Activated naive CD8-positive, alpha-beta T cell treated with anti-CD3 and anti-CD28 coated beads, Interleukin-2, amount 10 ng/mL, durations not matched to agents 7 days and 5 days (primary cell): ENCODE measurements at places on chromosomes 5 and 9. TPM values are rescaled to one million over a fixed set of nuclear protein-coding genes. Genes with fewer than 3 reads are reported as not detected.
A peak's percentile ranks its signal among the peaks of the same experiment; 100 is the strongest.

- no peak overlapping the region for H3K4me3 ChIP-seq
- no peak for DNase-seq
- peaks cover 6% of the 10 kb centered on the region for H3K27me3 ChIP-seq
These were observed 27.6 kb downstream of the ZNF622 start for GRCh38 chr5:16437977-16438376.

HARS1 gene
- total RNA-seq, result 77.3 TPM

NR2F1-AS1 gene
- total RNA-seq, result not detected

GRCh38 chr9:136694163-136694871 is 7.1 kb upstream of the AGPAT2 start:
- H3K27me3 ChIP-seq, result peaks cover 16% of the 10 kb centered on the region
- no peaks in the 10 kb centered on the region for H3K36me3 ChIP-seq
- H3K4me1 ChIP-seq, result peaks cover 4% of the 10 kb centered on the region

GCNT4 gene
- 6.0 TPM for total RNA-seq

- H3K4me1 ChIP-seq, result no peaks in the 10 kb centered on the region
- H3K27ac ChIP-seq, result no peak overlapping the region
- no peaks in the 10 kb centered on the region for H3K27me3 ChIP-seq
- H3K36me3 ChIP-seq, result peaks cover 26% of the 10 kb centered on the region
- H3K4me3 ChIP-seq, result no peak overlapping the region
These were observed 39.0 kb downstream of the DROSHA start for GRCh38 chr5:31492869-31493268.

DNA sequence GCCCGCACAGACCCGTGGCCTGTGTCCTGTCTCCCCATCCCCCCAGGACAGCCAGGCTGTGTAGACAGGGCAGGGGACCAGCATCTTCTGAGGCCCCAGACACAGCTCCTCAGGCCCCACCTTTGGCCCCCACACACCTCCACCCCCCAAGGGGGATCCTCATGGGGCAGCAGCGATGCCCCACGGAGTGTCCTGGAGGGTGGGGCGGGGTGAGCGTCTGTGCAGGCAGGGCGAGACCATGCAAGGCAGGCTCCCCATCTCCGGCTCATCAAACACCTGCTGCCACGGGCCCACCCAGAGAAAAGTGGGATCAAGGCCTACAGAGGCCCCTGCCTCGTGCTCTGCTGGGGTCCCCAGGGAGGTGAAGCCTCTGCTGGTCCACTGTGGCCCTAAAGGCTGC is 118.7 kb upstream of the FOXD4L5 start:
- H3K27ac ChIP-seq, result no peak overlapping the region
- no peaks in the 10 kb centered on the region for H3K36me3 ChIP-seq
- H3K4me3 ChIP-seq, result no peak overlapping the region
- H3K27me3 ChIP-seq, result no peaks in the 10 kb centered on the region
- no peak for DNase-seq

DNA sequence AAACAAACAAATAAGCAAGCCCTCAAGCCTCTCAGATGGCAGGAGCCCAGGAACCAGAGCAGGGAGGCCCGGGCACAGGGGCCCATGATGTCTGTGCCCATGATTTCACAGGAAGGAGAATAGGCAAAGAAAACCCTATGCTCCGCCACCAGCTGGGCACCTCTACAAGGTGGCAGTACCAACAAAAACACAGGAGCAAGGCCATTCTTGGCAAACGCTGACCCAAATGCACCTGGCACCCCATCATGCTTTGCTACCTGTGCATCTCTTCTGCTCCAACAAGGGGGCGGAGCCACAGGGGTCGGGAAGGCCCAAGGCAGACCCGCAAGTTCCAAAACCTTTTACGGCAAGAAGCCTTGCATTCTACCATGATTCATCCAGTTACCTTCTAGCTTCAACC is 3.1 kb downstream of the BRD3 start:
- H3K36me3 ChIP-seq, result no peaks in the 10 kb centered on the region
- peaks cover 25% of the 10 kb centered on the region for H3K4me1 ChIP-seq
- H3K27me3 ChIP-seq, result peaks cover 4% of the 10 kb centered on the region
- peak overlapping the region; percentile 95 for H3K4me3 ChIP-seq
- DNase-seq, result no peak
- H3K27ac ChIP-seq, result no peak overlapping the region

SOX30 gene
- not detected for total RNA-seq

GARIN3 gene
- not detected for total RNA-seq

DNA sequence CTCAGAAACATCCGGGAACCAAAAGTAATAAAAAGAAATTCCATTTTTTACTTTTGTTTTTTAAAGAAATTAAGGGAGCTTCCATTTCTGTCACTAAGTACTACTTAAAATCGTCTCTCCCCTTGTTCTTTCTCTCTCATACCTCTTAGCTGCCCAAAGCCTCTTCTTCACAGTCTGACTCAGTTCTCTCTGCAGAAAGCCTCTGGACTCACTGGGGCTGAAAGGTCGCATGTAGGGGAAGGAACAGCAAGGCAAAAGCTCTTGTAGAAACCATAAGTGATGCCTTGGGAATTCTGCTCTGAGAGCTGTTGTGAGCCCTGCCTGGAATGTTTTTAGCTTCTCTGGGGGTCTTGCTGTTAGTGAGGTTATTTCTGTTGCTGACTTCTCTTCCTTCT is 100.8 kb upstream of the RANBP3L start:
- H3K4me1 ChIP-seq, result no peaks in the 10 kb centered on the region
- H3K27ac ChIP-seq, result no peak overlapping the region
- H3K4me3 ChIP-seq, result no peak overlapping the region
- H3K27me3 ChIP-seq, result peaks cover 7% of the 10 kb centered on the region
- H3K36me3 ChIP-seq, result no peaks in the 10 kb centered on the region
- DNase-seq, result no peak

FCHO2 gene
- total RNA-seq, result 3.0 TPM

DNA sequence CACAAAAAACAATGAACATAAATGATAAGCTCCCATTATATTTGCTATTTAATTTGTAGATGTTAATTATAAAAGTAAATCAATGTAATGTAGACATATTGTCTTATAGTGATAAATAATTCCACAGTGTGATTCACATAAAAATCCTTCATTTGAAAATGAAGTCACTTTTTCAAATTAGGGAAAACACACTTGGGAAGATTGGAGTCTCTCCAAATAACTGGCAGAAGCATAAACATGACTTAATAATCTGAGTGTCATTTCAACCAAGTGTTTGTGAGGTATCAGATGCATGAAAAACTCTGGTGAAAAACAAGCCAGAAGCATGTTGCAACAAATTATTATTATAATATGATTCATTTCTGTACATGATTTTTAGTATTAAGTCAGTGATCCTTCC is 102.2 kb downstream of the CETN3 start:
- no peak overlapping the region for H3K27ac ChIP-seq
- H3K4me3 ChIP-seq, result no peak overlapping the region
- H3K4me1 ChIP-seq, result no peaks in the 10 kb centered on the region
- H3K27me3 ChIP-seq, result peaks cover 5% of the 10 kb centered on the region

DNA sequence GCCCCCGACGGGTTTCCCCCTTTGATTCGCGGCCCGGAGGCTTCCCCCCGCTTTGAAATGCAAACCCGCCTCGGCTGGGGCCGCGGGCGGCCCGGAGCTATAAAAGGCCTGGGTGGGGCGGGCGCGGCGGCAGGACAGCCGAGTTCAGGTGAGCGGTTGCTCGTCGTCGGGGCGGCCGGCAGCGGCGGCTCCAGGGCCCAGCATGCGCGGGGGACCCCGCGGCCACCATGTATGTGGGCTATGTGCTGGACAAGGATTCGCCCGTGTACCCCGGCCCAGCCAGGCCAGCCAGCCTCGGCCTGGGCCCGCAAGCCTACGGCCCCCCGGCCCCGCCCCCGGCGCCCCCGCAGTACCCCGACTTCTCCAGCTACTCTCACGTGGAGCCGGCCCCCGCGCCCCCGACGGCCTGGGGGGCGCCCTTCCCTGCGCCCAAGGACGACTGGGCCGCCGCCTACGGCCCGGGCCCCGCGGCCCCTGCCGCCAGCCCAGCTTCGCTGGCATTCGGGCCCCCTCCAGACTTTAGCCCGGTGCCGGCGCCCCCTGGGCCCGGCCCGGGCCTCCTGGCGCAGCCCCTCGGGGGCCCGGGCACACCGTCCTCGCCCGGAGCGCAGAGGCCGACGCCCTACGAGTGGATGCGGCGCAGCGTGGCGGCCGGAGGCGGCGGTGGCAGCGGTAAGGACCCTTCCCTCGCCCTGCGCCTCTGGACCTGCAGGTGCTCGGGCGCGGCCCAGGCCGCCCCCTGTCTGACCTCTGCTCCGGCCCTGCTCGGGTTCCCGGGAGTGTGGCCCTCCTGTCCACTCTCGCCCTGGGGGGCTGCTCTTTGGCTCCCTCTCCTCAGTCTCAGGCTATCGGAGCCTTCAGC is at the start of gene CDX1:
Gene CDX1, plus strand, starts transcription at position 129 of the 862 bp plus-strand sequence. Its CDS starts 99 bp downstream, at position 228.
- H3K36me3 ChIP-seq, result no peaks in the 10 kb centered on the region
- H3K27ac ChIP-seq, result peak within 1 kb of the TSS; percentile 4
- no peak within 1 kb of the TSS for H3K4me3 ChIP-seq
- H3K4me1 ChIP-seq, result peaks cover 2% of the 10 kb centered on the region
- H3K27me3 ChIP-seq, result peaks cover 55% of the 10 kb centered on the region
- no peak for DNase-seq

GRCh38 chr5:39775086-39775796 is 350.5 kb upstream of the DAB2 start:
- H3K36me3 ChIP-seq, result no peaks in the 10 kb centered on the region
- H3K27ac ChIP-seq, result no peak overlapping the region
- no peaks in the 10 kb centered on the region for H3K4me1 ChIP-seq
- DNase-seq, result no peak
- H3K27me3 ChIP-seq, result peaks cover 7% of the 10 kb centered on the region

DNA sequence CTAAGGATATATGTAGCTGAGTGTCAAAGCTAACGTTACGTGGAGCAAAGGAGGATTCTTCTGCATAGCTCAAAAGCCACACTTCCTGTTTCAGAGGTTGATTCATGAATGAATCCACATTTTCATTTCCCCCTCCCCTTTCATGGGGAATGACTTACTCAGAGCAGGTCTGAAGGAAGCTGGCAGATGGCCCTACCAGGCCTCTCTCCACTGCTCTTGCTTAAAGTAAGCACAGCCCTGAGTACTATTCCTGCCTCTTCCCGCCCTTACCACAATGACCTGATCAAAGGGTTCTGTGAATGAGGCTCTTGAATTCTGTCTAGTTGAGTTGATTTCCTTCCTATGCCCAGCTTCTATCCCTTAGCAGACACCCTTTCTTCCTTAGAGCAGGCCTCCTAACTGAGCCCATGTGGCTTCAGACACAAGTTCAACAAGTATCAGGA is 6.3 kb downstream of the IGIP start:
- peaks cover 6% of the 10 kb centered on the region for H3K27me3 ChIP-seq
- peak overlapping the region; percentile 46 for H3K4me3 ChIP-seq
- H3K27ac ChIP-seq, result peak overlapping the region; percentile 19
- H3K4me1 ChIP-seq, result peaks cover 34% of the 10 kb centered on the region
- no peaks in the 10 kb centered on the region for H3K36me3 ChIP-seq
- no peak for DNase-seq

RASGEF1C gene
- total RNA-seq, result not detected

DNA sequence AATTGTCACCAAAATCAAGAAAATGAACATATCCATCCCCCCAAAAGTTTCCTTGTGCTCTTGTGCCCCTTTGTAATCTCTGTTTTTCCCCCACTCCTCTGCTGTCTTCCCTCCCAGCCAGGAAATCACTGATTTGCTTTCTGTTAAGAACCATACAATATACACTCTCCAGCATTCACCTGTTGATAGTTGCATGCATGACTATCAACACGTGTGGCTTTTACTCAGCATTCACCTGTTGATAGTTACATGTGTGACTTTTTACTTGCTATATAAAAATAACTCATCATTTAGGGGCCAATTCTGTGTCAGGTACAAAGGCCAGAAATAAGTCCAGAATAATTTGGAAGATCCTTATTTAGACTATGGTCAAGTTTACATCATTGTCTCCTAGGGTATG is 6.0 kb downstream of the RANBP17 start:
- H3K27me3 ChIP-seq, result peaks cover 13% of the 10 kb centered on the region
- H3K27ac ChIP-seq, result no peak overlapping the region
- DNase-seq, result no peak
- H3K36me3 ChIP-seq, result no peaks in the 10 kb centered on the region

- no peak for DNase-seq
- H3K27ac ChIP-seq, result no peak overlapping the region
- peaks cover 48% of the 10 kb centered on the region for H3K27me3 ChIP-seq
- H3K4me1 ChIP-seq, result peaks cover 11% of the 10 kb centered on the region
- no peak overlapping the region for H3K4me3 ChIP-seq
- no peaks in the 10 kb centered on the region for H3K36me3 ChIP-seq
These were observed 1.3 kb downstream of the LPAR1 start for GRCh38 chr9:111036946-111037345.

- peaks cover 10% of the 10 kb centered on the region for H3K4me1 ChIP-seq
- DNase-seq, result no peak
- no peak overlapping the region for H3K4me3 ChIP-seq
- H3K27me3 ChIP-seq, result no peaks in the 10 kb centered on the region
- H3K36me3 ChIP-seq, result peaks cover 2% of the 10 kb centered on the region
These were observed 4.3 kb downstream of the NPR2 start for GRCh38 chr9:35795695-35796094.

GRCh38 chr5:133681896-133682295 is 69.6 kb upstream of the FSTL4 start:
- H3K27me3 ChIP-seq, result peaks cover 7% of the 10 kb centered on the region
- H3K4me1 ChIP-seq, result peaks cover 4% of the 10 kb centered on the region
- DNase-seq, result no peak
- H3K27ac ChIP-seq, result no peak overlapping the region

DNA sequence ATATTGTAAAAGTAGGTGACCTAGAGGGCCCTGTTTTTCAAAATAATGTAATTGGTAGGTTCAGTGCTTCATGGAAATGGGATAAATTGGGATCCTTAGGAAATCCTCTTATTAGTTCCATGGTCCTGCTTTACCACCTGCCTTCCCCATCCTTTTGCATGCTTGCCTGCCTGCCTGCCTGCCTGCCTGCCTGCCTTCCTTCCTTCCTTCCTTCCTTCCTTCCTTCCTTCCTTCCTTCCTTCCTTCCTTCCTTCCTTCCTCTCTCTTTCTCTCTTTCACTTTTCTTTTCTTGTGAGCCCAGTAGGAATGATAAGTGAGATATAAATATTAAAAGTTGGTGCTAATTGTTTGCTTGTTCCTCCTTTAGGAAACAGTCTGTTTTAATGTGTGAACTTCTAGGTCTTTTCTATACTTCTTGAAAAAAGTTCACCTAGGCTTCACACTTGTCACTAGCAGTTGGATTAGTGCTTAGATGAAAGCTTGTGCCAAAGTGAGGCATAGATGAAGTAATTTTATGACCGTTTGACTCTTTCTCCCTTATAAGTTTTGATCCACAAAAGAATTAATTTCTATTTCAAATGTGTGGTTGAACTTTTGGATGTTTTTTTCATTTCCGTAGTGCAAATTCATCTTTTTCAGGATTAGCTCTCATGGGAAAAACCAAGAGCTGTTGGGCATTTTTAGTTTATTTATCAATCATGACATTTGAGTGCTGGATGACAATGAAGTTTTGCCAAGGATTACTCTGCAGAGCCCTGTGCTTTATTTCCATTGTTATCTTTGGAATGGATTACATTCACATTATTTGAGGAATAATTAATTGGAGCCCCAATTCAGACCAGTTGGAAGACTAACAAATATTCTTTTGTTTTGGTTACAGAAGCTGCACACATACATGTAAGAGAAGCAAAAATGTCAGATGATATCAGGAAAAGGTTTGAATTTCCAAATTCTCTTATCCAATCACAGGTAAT is 30.7 kb downstream of the FOCAD start:
- peak overlapping the region; percentile 19 for H3K4me3 ChIP-seq
- peaks cover 25% of the 10 kb centered on the region for H3K36me3 ChIP-seq
- H3K27me3 ChIP-seq, result no peaks in the 10 kb centered on the region
- no peak overlapping the region for H3K27ac ChIP-seq
- peaks cover 7% of the 10 kb centered on the region for H3K4me1 ChIP-seq

HAND1 gene
- total RNA-seq, result not detected

GRCh38 chr5:16800477-16800876 is 135.6 kb downstream of the MYO10 start:
- peaks cover 2% of the 10 kb centered on the region for H3K27me3 ChIP-seq
- no peaks in the 10 kb centered on the region for H3K36me3 ChIP-seq
- no peaks in the 10 kb centered on the region for H3K4me1 ChIP-seq

GRCh38 chr9:134832471-134832870 is 48.1 kb upstream of the FCN2 start:
- no peak for DNase-seq
- no peaks in the 10 kb centered on the region for H3K4me1 ChIP-seq
- no peak overlapping the region for H3K4me3 ChIP-seq
- H3K36me3 ChIP-seq, result no peaks in the 10 kb centered on the region

AK8 gene
- not detected for total RNA-seq
